ENCODE measurements at places on chromosomes 7 and 10. TPM values are rescaled to one million over a fixed set of nuclear protein-coding genes. Genes with fewer than 3 reads are reported as not detected.

OR2A5 gene
- not detected for total RNA-seq

- DNase-seq, result no peak
Observed at GRCh38 chr7:69654381-69654780, 56.1 kb downstream of the AUTS2 start.

- DNase-seq, result no peak
Observed at GRCh38 chr7:3780525-3780924, 479.5 kb downstream of the SDK1 start.

DNA sequence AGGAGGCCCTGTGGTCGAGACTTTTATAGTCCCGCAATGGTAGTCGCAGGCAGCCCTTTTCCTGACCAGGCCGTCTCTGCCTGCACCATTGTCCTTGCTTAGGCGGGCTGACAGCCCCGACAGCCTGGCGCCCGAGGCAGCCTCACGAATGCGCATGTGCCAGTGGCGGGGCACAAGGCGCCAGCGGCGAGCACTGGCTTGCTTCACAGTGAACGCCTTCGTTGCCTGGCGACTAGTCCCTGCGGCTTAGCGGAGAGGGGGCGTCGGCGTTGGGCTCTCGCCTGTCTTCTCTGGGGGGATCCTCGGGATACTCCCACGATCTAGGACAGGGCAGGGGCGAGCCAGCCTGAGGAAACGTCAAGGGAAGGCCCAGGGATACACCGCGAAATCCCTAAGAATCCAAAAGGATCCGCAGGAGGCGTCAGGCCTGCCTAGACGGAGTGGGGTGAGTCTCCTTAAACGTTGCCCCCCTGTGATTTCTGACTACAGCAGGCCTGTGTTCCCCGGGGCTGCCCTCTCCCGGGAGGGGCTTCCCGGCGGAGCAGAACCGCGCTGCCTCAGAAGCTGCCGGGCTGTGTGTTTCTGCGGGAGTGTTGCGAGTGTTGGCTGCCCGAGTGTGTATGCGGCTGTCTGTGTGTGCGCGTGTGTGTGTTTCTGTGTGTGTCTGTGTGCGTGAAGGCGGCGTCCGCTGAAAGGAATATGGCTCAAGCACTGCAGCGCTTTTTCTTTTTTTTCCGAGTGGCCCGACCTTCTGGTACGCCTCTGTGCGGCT, 20.5 kb upstream of the ZNF273 start:
- DNase-seq, result peak; percentile 84

DNA sequence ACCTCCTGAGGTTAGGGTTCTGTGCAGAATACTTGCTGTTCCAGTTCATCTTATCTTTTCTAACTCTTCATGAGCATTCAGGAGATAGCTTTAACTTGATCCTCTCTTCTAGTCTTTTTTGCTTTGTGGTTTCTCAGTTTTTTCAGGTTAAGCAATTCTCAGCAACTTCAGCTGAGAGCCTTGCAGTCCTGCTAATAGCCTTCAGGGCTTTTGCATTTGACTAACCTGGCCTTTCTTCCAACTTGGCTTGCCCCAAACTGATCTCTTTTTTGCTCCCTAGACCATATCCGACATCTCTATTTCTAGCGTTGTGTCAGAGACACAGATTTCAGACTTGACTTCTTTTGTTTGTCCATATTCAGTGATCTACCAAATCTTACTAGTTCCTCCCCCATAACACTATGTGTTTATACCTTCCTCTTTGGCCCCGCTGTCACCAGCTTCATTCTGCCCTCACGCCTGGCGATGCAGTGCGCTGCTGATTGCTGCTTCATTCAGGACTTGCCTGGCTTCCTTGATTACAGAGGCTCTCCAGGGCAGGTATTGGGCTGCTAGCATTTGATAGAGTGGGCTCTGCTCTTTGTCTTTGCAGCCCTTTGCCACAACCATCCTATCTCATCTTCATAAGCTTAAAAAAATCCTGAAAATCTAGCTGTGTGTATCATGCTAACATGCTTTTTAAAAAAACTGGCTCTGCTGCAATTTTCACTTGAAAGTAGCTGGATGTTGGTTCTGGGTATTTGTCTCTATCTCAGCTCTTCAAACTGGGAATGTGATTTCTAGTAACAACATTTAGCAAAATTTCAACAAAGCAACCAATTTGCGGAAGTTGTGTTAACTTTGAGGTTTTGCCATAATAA, 9.6 kb downstream of the CUL1 start:
- DNase-seq, result no peak

- DNase-seq, result no peak
Observed at GRCh38 chr7:155863721-155864151, 51.5 kb upstream of the SHH start.

DNA sequence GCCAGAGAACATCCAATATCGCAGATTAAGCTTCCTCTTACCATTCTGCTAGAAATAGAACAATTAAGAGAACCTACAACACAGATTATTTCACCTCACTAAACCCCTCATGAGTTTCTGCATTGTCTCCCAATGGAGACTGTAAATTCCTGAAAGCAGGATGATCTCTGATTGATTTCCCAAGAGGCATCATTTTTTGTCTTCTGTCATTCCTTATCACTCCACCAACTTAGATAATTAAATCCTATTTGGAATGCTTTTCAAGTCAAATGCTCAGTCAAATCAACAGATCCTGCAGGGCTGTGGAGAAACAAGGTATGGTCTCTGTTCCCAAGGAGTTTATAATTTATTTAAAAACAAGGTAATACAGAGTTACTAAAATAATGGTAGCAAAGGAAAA, 161.5 kb downstream of the MTERF1 start:
- DNase-seq, result no peak

AMPH gene
- 8.8 TPM for total RNA-seq

SPDYE2 gene
- not detected for total RNA-seq

DNA sequence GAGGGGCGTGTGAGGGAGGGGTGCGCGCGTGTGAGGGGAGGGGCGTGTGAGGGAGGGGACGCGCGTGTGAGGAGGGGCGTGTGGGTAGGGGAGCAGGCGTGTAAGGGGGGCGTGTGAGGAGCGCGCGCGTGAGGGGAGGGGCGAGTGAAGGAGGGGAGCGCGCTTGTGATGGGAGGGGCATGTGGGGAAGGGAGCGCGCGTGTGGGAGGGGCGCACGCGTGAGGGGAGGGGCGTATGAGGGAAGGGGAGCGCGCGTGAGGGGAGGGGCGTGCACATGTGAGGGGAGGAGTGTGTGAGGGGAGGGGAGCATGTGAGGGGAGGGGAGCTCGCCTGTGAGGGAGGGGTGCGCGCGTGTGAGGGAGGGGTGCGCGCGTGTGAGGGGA, 19.1 kb downstream of the MXI1 start:
- peak; percentile 96 for DNase-seq

EPHB6 gene
- total RNA-seq, result 11.6 TPM

DNA sequence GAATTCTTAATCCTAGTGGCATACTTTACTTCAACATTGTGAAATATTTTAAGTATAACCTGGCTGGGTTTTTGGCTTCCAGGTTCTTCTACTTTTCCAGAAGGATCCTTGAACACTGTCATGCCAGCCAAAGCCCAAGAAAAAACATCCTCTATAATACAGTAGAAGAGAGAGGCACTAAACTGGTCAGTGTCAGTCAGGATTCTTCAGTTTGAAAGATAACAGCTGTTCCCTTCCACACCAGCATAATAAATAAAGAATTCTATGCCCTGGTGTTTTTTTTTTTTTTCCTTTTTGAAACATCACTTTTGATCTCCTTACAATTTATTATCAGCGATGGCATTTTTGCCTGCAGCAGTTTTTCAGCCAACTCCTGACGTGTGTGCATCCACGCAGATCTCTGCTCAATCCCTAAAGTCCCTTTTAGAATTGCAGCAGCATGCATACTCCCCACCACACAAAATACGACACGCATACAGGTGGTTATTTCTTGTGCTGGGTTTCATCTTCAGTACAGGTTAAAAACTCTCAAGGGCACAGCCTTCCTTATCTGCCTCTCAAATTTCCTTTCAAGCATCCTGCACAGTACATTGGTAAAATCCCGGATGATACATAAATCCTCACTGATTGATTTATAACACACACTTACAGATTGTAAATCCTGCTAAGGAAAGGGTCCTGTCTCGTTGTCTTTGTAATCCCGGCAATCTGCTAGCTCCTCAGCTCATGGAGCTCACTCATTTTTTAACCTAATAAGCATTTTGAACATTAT, 100.2 kb downstream of the TPK1 start:
- DNase-seq, result no peak

CUBN gene
- total RNA-seq, result 3.7 TPM

DNA sequence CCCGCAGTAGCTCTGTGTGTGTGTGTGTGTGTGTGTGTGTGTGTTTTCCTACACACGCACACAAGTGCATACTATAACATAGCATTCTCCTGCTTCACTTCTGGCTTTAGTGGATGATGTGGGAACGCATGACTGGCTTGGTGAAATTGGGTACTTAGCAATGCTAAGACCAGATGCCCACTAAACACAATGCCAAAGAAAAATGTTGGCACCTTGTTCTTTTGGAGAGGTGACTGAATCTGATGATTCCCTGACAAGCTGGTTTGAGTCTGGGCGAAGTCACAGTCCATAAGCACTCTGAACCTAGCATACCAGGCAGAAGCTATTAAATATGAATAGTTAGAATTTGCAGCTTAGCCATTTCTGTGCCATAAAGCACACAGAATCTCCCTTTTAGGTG, 68.0 kb upstream of the CDCA7L start:
- DNase-seq, result no peak

DNA sequence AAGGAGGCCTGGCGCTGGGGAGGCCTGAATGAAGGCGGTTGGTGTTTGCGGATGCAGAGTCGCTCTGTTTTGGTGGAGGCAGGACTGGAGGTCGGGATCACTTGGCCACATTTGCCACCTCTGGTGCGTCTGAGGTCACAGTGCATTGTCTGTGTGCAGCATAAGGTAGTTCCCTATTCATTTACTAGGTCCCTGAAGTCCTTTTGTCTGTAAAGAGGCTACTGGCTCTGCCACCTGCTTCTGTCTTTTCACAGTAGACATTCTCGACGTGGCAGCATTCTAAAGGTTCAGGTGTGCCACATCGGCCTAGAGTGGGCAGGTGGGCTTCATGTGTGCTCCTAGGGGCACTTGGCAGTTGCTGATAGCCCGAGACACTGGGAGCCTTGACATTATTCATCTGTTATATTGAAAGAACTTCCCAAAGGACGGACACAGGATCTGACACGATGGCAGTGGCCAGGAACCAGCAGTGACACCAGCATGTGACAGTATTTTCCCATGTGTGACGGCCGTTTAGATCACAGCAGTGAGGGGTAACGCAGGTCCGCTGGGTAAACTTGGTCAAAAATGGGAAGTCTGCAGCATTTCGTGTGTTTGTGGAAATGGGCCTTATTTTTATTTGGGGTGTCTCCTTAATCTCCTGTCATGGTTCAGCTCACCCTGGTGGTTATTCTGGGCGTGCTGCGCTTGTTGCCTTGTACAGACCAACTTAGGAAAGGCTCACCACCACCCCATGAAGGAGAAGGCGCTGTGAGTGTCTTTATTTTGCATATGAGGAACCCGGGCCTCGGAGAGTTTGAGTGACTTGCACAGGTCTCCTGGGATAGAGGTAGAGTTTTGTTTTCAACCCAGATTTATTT, 5.9 kb downstream of the MGMT start:
- DNase-seq, result no peak

- no peak for DNase-seq
Observed at GRCh38 chr7:130297628-130298543, 4.9 kb downstream of the CPA4 start.

DNA sequence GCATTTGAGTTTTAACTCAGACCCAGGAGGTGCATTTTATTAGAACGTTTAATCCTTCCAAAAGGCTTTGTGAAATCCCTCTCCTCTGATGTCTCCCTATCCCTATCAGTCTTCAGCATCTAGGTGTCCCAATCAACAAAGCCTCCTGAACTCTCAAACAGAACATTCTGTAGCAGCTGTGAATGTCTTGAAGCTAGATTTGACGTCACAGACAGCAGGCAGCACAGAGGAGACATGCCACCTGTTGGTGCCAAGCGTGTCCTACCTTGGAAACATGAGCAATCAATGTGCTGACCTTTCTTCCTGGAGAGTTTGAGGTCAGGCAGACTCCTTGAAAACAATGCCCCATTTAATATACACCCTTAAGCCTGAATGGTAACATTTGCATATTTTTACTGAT, 125.5 kb downstream of the RNLS start:
- DNase-seq, result no peak

DNA sequence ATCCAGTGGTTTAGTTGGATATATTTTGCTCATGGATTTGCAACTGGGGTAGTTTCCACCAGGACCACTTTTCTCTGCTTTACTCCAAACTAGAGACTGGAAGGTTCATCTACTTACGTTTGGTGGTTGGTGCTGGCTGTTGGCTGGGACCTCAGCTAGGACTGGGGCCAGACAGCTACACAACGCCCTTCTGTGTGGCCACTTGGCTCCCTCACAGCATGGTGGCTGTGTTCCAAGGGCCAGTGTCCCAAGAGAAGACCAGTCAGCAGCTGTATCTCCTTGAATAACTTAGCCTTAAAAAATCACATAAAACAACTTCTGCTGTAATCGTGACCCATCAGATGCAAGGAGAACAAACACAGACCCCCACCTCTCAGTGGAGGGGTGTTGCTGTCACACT, 4.2 kb upstream of the KCNH2 start:
- DNase-seq, result no peak

GRCh38 chr10:127190427-127190826, 6.0 kb downstream of the INSYN2A start:
- no peak for DNase-seq

PTN gene
- total RNA-seq, result 6.4 TPM

DNA sequence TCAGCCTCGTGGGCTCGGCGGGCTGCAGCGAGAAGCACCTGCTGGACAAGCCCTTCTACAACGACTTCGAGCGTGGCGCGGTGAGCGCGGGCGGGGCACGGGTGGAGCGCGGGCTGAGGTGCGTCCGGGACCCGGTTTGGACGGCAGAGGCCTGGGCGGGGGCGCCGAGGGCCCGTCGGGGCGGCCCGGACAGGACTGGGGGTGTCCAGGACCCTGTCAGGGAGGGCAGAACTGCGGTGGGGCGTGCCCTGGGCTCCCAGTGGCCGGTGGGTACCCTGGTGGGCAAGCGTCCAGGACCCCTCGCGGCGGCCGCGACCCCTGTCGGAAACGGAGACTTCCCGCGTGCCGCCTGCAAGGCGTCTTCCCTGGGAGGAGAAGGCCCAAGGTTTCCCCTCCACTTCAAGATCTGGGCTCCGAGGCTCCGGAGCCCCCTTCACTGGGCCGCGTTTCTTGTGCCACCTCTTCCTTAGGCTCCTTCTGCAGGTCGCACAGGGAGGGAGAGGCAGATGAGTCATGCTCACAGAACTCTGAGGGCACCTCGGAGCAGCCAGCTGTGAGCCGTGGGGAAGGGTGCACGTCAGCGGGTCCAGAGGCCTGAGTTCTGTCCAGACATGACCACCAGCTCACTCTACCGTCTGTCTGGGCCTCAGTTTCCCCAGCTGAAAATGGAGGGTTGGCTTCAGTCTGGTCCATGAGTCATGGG, 485 bp downstream of the ALOX5 start:
- no peak for DNase-seq

PTF1A gene
- total RNA-seq, result not detected

TMEM270 gene
- not detected for total RNA-seq

HTR5A gene
- not detected for total RNA-seq

- DNase-seq, result peak; percentile 76
Observed at GRCh38 chr10:96257944-96258343, 13.4 kb downstream of the BLNK start.

HYAL4 gene
- total RNA-seq, result not detected

TRPV5 gene
- not detected for total RNA-seq

Measured in aorta (tissue), 5 donors.